NCI-H774 (cell line): ENCODE measurements at places on chromosomes 3 and 15.

DNA sequence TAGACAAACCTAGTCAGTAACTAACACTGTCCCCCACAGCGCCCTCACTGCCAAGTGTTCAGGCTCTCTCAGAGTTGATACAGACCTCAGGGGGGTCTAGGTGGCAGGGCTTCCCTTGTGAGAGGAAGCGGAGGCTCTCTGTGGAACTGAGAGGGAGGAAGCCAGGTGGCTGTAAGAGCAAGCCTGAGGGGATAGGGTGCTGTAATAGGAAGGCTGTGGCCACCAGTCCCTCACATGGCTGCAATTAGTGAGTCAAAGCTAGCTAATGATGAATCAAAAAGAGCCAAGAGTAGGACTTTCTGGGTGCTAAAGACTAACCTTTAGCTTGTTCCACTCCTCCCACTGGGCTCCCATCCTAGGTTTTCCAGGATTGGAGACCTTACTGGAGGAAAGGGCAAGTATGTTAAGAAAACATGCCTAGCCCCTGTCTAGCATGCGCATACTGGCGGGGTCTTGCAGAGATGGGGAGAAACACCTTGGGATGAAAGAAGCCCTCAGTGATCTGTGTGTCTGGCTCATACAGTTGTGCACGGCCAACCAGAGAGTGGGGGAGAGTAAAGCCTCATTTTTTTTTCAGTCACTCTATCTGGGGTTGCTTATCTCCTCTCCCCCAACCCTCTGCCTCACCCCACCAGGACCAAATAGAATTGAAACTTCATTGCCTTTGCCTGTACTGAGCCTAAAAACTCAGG lies 13.3 kb upstream of the SOX2 start:
- no peak for DNase-seq

DNA sequence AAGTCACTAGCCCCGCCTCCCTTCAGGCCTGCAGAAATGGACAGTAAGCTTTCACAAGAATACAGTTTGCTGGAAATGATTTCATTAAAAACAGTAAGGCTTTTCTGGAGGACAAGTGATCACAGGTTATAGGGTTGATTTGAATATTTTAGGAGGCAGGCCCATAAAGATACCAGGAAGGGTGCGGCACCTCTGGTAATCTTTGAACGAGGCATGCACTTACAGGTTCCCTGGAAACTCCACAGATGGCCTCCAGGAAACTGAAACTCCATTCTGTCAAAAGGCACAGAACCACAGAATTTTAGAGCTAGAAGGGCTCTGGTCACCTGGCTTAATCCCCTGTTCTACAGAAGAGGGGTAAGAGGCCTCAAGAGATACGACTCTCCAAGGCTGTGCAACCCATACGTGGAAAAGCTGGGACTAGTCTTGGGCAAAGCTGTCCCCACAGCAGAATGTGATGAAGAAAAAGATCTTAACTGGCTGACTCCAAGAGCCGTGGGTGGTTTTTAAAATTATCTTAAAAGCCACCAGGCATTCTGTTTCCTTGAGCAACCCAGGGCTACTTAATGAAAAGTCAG lies 1.2 kb downstream of the STARD5 start:
- no peak for DNase-seq

DNA sequence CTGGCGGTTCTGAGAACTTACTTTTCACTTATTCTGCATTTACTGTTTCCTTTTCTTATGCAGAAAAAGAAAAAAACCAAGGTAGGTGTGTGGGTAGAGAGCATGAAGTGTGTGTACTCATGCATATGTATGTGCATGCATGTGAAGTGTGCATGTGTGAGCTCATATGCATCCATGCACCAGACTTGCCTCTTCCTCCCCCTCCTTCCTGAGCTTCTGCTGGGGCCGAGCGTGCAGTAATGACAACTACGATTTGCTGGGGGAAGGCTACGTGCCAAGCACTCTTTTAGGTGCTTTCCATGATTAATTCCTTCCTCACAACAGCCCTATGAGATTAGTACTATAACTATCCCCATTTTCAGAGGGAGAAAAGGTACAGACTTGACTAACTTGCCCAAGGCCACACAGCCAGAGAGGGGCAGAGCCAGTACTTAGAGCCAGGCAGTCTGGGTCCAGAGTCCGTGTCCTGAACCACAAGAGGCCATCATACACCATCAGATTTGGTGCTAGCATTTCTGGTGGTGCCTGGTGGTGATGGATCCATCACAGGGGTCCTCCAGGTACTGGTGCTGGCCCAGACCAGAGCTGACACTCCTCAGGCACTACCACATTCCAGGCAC lies 46.7 kb downstream of the CAPN3 start:
- no peak for DNase-seq

DNA sequence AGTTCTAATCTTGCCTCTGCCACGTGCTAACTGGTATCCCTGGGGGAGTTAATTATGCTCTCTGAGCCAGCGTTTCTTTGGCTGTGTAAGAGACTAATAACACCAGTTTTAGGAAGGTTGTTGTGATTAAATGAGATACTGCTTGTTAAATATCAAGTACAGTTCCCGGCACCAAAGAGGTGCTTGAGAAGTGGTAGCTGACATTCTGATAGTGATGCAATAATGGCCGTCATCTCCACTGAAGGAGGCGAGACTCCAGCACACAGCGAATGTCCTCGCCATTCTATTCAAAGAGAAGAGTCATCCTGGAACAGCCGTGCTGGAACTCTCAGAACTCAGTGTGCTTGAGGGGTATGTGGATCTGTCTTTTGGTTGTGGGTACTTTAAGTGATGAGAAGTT lies 9.8 kb upstream of the C3orf70 start:
- DNase-seq, result no peak

DNA sequence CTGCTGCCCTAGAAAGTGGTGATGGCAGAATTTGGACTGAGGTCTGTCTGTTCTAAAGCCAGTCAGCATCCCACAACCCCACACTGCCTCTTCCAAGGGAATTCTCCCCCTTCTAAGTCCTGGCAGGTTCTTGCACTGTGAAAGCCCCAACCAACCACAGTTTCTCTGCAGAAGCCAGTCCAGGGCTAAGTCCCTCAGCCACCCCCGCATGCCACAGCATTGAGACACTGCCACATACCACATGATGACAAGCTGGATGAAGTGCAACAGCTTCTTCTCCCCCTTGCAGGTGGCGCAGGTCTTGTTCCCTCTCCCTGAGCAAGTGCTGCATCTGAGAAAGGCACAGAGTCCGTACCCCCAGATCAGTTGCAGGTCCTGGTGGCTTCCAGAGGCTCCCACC lies 18.6 kb downstream of the SSUH2 start:
- no peak for DNase-seq
